AG04449 (cell line): ENCODE measurements at places on chromosomes 5 and 9.

DNA sequence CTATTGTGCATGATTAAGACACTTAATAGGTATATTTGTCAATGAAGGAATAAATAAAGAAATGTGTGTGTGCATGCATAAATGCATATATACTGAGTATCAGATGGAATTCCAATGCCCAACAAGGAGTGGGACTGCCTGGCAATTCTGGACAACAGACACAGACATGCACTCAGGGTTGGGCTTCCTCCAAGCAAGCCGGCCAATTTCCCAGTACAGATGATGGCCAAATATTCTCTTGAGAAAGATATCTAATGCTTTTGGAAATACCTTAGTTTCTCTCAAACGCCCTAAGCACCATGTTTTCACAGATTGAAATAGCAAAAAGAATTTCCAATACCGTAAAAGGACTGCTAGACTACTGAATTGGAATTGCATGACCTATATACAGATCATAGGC, 11.1 kb downstream of the FTMT start:
- DNase-seq = no peak

- no peak for DNase-seq
Measured at GRCh38 chr9:11233696-11234095, 620.9 kb upstream of the PTPRD start.

GRCh38 chr9:71223953-71224538, 102.6 kb upstream of the TRPM3 start:
- DNase-seq = peak; percentile 2

DNA sequence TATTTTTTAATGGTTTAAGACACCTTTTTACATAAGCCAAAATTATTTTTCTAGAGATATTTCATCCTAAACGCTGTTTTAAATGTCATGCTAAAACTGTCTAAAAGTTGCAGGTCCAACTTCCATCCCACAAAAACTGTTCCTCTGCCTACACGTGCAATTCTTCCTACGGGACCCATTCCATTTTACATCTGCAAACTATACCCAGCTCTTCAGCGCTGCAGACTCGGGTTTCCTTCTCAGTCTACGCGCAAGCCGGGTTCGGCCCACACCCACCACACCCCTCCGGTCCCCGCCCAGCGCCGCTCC, 8.7 kb downstream of the RANBP6 start:
- no peak for DNase-seq

- peak; percentile 23 for DNase-seq
Measured at GRCh38 chr5:168908207-168908606, 329.0 kb upstream of the PANK3 start.

DNA sequence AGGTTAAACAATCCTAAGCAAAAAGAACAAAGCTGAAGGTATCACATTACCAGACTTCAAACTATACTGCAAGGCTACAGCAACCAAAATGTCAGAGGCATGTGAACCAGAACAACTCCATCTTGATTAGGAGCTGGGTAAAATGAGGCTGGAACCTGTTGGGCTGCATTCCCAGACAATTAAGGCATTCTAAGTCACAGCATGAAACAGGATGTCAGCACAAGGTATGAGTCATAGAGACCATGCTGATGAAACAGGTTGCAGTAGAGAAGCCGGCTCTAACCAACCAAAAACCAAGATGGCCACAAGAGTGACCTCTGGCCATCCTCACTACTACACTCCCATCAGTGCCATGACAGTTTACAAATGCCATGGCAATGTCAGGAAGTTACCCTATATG, 252.0 kb downstream of the RASEF start:
- DNase-seq = no peak

- no peak for DNase-seq
Measured at GRCh38 chr9:89532478-89532877, 34.6 kb upstream of the SEMA4D start.

GRCh38 chr5:71738662-71739361, 19.7 kb downstream of the CARTPT start:
- no peak for DNase-seq

- DNase-seq = no peak
Measured at GRCh38 chr5:123286891-123287290, 136.3 kb downstream of the CEP120 start.
